ENCODE measurements at places on chromosomes 16 and 17.

DNA sequence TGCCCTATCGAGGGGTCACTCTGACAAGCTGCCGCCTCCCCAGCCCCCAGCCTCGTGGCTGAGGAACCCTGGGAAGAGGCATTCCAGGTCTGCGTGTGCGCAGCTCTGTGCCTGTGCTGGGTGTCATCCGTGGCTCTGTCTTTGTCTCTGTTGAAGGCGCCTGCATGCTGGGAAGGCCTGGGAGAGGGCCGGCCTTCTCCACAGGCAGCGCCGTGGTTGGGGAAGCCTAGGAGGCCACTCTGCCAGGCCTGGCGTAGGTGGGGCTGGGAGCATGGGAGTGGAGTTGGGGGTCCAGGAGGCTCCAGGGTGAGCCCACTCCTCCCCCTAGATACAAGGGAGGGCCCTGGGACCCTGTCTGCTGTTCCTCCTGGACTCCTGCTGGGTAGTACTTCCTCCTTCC, 3.3 kb downstream of the NHERF2 start:
- no peak for DNase-seq

DNA sequence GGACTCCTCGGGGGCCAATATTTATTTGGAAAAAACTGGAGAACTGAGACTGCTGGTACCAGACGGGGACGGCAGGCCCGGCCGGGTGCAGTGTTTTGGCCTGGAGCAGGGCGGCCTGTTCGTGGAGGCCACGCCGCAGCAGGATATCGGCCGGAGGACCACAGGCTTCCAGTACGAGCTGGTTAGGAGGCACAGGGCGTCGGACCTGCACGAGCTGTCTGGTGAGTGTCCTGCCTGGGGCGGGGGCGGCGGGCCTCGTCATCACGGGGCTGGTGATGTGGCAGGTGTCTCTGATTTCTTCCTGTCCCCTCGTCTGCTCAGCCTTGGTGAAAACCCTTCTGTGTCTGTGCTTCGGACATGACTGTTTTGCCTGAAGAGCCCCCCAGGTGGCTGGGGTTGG, 5.7 kb downstream of the METRNL start:
- no peak for DNase-seq

DNA sequence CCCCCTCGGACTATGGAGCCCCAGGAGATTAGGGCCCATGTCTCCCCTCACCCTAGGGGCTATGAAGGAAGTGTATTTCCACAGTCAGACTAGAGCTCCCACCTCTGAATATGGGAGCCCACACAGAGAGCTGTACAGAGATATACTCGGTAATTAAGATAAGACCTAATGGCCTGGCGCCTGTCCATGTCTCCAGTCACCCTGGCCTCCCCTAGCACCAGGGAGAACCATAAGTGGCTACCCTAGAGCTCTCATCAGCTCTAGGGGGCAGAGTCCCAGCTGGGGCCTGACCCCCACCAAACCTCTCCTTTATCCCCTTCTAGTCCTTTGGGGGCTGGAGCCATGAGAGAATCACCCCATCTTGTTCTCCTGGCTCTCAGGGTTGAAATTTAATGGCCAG, 2.4 kb downstream of the TMEM101 start:
- no peak for DNase-seq

DNA sequence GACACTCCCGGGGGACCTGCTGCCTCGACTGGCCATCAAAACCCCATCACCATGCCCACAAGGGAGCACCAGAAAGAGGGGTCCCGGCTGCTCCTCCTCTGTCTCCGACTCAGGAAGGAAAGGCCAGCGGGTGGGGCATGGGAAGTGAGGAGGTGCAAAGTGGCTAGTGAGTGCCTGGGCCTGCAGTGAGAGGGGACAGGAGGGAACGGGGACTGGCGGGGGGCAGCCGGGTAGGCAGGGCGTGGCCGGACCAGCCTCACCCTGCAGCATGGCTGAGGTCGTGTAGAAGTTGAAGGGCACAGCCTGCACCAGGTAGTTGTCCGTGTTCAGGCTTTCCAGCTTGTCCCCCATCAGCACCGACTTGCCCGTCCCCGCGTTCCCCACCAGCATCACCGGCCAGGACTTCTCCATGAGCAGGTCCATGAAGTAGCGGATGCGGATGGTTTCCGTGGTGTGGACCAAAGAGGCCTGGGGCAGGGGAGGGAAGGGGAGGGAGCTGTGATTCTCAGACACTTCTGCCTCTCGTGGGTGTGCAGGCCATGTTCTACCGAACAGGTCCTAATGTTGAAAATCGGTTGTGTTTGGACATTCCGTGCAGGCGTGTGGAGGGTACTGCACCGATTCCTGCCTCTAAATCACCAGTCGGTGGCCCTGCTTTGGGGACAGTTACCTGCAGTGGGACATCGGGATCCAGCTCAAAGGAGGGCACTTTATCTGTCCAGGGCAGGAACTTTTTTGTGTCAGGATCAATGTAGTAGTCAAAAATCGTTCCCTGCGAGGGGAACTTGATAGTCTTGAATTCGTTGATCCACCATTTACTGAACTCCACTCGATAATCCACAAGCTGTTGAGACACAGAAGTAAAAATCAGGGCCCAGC, 91.7 kb downstream of the DNAH17 start:
- DNase-seq, result no peak

GRCh38 chr17:78391843-78392242, 13.4 kb downstream of the PGS1 start:
- DNase-seq, result no peak

DNA sequence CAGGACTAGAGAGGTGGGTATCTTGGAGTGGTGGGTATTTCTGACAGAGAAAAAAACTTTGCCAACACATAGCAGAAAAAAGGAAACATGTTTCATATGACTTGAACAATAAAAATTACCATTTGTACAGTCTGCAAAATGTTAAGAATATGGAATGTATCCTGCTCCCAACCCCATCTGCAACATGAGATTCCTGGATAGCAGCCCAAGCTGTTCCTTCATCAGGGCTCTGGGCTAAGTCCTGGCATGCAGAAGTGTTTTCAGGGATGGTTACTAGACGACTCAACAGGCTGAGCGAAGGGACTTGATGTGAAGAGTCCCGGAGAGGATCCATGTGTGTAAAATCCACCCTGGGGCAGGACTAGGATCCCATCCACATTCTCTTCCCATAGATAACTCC, 121.0 kb upstream of the IRX3 start:
- DNase-seq, result no peak

GRCh38 chr17:74309902-74310301, 16.1 kb upstream of the KIF19 start:
- DNase-seq, result no peak

All from posterior cingulate gyrus (tissue), 11 donors.